ENCODE measurements at places on chromosomes 2 and 18.

GRCh38 chr18:74692367-74693013, 94.8 kb downstream of the ZNF407 start:
- DNase-seq = no peak

DNA sequence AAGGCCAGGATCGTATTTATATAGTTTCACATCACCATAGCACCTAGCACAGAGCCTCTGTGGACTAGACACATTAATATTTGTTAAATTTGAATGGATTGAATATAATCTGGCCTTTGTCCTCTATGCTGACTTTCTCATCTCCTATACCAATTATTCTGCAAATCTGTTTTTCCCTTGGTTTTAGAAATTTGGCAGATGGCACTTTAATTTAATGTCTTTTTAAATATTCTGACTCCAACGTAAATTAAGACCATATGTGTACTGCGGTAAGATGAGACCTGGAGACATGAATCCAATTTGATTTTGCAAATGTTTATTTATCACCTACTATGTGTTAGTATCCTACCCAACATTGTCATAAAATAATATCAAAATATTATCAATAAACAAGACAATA, 1281.9 kb upstream of the PIK3C3 start:
- DNase-seq = no peak

- DNase-seq = no peak
Observed at GRCh38 chr2:62883629-62884028, 167.0 kb upstream of the OTX1 start.

DNA sequence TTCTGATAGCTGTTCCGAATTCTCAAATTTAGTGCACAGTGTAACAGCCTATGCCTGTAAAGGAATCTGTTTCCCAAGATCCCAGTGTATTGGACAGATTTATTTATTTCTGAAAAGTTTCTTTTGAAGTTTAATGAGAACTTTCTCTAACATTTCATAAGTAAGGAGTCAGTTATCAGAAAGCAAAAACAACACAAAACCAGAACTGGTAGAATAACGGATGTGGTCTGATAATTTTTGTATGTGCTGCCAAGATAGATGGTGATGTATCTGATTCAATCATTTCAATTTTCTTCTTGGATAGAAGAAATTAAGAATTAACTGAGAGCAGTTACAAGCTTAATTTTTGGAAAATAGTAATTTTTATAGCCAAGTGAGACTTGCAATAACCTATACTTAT, 374.3 kb downstream of the SOCS6 start:
- DNase-seq = no peak

- DNase-seq = no peak
Observed at GRCh38 chr18:51897884-51898283, 442.1 kb upstream of the DCC start.

- DNase-seq = no peak
Observed at GRCh38 chr2:224561234-224562005, 23.7 kb downstream of the CUL3 start.

DNA sequence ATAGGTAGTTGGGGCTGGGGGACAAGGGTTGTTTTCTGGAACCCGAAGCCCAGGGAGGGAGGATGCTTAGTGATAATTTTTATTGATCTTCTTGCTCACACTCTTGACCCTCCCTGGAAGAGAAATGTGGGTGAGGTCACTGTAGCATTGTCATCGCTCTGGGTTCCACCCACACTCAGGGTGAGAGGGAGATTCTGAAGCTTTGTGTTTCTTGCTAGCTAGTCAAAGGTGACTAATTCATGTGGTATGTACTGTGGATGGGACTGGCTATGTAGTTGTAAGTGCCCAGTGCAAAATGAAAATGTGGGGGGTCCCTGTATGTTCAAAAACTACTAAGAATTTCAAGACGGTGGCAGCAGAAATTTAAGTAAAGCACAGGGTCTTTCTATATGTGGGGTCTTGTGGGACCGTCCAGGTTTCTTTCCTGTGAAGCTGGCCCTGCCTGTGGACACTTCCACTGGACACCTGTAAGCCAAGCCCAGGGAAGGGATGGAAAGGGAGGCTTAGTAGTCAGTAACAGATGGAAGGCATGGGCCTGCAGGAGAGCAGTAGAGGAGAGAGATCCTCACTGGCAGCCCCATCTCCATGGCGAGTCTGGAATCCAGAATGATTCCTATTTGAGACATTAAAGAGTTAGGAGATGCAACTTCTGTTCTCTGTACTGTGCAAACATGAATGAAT, 35.0 kb downstream of the TSN start:
- peak; percentile 32 for DNase-seq

- DNase-seq = no peak
Observed at GRCh38 chr2:189232759-189233406, 53.3 kb upstream of the COL5A2 start.

GRCh38 chr2:236705295-236706105, 135.9 kb downstream of the ACKR3 start:
- DNase-seq = no peak

- DNase-seq = no peak
Observed at GRCh38 chr2:144224472-144224871, 295.4 kb downstream of the ZEB2 start.

- DNase-seq = no peak
Observed at GRCh38 chr2:72915907-72916742, 1.2 kb upstream of the EMX1 start.

- no peak for DNase-seq
Observed at GRCh38 chr2:135163901-135164300, 111.8 kb downstream of the RAB3GAP1 start.

DNA sequence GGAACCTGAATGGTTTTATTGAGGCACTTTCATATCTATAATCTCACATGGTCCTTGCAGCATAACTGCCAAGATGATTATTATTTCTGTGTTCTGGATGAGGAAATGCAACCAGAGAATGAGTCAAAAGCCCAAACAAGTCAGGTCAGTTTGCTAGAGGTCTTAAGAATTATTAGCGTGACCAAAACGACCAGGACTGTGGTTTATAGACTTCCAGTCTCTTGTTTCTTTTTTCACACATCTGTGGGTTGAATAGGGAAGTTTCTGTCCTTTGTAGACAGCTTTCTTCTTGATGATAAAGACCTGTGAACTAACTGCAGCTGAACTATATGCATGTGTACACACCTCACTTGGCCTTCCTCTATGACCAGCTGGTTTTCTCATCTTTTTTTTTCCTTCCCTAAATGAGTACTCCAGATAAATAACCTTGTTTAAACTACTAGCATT, 13.9 kb downstream of the ADAM23 start:
- no peak for DNase-seq

DNA sequence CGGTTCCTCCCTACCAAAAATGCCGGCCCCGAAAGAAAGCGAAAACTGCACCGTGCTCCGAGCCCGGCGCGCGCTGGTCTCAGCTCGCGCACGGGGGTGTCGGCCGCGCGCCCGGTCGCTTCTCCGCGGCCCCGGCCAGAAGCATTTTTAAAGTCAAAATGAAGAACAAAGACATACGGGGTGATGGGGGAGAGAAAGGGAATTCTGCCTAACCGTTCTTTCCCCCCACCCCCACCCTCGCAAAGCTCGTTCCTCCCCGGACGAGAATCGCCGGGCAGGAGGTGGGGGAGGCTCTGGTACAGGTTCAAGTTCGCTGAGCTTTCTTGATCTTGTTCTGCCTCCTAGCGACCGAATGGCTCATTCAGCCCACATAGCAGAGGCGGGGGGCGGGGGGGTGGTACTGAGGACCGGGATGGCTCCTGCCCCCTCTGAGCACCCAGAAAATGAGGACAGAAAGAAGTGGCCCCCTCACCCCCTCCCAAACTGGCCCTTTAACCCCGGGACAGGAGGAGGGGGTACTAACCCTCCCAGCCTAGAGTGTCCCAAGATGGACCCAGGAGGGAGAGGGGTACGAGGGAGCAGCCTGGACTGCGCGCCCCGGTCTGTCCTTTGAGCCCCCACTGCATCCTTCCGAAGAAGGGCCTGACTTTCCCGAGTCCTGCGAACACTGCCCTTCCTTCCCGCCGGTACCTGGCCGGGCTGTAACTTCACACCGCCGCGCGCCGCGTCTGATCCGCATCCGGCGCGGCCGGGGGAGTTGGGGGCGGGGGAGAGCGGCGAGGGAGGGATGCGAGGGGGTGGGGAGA, 3.1 kb downstream of the BCL11A start:
- DNase-seq = no peak

DNA sequence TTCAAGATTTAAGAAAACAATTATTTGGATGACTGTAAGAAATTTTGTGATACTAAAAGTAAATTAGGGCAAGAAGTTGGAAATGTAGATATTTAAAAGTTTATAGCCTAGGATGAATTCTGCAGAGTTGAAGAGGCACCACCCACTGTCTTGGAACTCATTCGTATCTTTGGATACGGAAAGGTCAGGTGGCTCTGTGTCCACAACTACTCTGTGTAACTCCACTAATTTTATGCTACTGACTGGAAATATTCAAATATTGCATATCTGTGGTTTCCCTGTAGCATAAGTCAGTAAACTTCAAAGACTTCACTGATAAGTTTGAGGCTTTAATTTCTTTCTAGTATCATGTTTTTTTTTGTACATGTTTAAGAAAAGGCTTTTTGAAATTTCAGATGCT, 156.9 kb upstream of the RPRM start:
- DNase-seq = no peak

DNA sequence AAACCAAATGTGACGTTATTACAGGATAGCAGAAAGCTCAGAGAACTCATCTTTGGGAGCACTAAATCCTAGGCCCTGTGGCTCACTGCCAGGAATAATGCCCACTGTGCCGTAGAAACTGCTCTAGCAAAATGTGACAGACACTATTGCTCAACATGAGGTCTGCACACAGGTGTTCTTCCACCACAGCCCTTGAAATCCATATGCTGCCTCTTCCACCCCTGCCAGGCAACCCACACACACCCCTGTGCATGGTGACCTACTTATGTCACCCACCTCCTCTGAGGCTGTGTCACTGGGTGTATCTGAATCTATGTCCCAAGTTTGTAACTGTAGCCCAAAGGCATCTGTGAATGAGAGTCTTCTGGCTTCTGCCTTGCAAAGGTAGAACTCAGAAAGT, 66.1 kb upstream of the MBOAT2 start:
- DNase-seq = no peak

DNA sequence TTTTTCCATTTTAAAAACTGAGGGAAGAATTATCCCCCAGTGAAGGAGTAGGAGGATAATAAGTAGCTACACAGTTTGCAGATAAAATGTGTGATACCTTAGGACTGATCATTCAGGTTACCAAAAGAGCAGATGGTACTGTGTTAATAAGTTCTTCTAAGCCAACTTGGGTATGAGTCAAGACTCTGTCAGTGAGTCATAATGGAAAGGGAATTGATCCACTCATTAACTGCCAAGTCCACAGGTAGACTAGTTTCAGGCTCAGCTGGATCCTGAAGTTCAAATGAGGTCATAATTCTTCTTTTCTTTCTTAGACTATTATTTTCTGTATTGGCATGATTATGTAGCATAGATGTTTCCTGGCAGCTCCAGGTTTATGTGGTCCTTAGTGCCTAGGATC, 142.4 kb upstream of the ALPP start:
- peak; percentile 58 for DNase-seq

GRCh38 chr2:32825291-32825712, 121.5 kb upstream of the LTBP1 start:
- no peak for DNase-seq
